Endothelial cell (in vitro differentiated cells): ENCODE measurements at places on chromosomes 5 and 9.

- no peak for DNase-seq
Measured at GRCh38 chr9:128916745-128917144, 4.0 kb upstream of the PHYHD1 start.

DNA sequence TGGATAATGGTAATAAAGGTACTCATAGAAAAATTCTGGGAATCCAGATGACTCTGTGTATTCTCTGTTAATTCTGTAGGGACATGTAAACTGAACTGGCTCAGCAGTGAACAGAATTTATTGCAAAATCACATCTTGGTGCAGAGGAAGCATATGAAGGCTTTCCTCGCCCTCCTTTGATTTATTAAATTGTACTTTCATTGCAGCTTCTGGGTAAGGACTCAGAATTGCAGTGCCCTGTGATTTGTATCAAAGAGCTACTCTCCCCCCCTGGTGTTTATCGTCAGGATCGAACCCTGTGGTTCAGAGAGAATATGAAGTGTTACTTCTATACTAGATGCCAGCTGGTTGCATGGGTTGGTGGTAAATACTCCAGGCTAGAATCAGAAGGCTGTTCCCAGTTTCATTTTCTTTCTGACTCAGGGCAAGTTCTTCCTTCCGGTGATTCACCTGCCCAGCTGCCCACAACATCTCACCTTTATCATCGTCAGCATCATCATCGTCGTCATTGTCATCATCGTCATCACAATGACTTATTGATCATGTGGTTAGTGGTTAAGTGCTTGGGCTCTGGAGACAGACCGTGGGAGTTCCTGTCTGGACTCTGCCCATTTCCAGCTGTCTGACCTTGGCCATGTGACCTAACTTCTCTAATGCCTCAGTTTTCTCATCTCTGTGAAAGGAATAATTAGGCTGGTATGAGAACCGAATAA lies 238.8 kb downstream of the ARHGAP26 start:
- no peak for DNase-seq

- DNase-seq, result no peak
Measured at GRCh38 chr5:2710910-2711309, 40.6 kb downstream of the IRX2 start.

- no peak for DNase-seq
Measured at GRCh38 chr5:177097016-177097985, 10.6 kb downstream of the FGFR4 start.

GRCh38 chr9:80509358-80509757 lies 937.6 kb downstream of the TLE4 start:
- DNase-seq, result no peak

GRCh38 chr9:27800692-27801370 lies 227.6 kb upstream of the C9orf72 start:
- DNase-seq, result no peak

DNA sequence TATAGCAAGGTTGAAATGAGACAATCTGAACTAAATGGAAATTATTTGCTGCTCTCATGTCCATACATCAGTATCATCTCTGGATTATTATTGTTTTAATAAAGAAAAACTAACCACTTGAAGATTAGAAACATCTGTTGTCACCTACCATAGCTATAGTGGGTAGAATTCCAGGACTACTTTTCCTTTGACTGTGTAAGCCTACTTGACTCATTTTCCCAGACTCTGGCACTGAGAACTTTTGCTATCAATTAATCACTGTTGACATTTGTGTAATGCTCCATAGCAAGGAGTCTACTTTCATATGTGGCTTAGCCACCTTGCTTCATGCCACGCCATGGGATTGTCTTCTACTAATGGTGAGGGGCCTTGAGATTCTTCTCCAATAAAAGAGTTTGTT lies 59.9 kb upstream of the ARRDC3 start:
- no peak for DNase-seq

- no peak for DNase-seq
Measured at GRCh38 chr5:72494623-72495124, 12.5 kb downstream of the ZNF366 start.

GRCh38 chr9:14660721-14661120 lies 32.5 kb downstream of the ZDHHC21 start:
- DNase-seq, result no peak

DNA sequence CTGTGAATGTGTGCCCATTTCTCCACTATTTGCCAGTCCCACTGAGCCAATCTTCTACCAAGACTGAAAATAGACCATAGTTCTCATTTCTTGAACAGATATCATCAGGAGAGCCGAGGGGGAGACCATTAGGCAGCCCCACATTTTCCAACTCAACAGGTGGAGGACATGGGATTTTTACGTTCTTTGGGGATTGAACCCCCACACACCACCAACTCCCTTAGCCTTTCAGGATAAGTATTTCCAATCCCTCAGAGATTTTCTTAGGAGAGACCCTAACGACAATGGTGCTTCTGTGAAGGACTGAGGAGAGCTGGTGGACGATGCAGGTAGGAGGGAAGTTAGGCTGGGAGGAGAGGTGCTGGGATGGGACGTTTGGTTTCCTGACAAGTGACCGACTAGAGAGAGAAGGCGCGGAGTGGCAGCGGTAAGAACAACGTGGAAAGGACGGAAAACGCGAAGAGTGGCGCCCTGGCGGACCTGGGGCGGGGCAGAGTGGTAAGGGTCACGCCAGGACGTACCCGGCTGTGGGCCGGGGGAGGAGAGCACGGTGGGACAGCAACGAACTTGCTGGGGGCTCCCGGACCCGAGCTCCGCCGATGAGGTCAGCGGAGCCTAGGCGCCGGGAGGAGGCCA lies 681 bp upstream of the CHSY3 start:
- DNase-seq, result no peak

DNA sequence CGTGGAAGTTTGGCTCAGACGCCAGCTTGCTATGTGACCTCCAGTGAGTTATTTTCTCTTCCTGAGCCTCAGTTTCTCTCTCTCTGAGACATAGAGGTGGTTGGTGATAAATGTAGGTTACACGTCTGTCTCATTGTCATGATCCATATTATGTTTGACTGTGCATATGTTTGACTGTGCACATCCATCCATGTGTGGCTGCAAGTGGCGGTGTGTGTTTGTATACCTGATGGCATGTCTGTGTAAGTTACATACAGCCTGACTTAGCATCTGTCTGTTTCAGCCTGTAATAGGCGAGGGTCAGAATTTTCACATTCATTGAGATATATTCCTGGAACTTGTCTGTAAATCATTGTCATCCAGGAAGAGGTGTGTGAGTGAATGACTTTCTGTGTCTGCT lies 3.3 kb downstream of the SPARC start:
- DNase-seq, result no peak

DNA sequence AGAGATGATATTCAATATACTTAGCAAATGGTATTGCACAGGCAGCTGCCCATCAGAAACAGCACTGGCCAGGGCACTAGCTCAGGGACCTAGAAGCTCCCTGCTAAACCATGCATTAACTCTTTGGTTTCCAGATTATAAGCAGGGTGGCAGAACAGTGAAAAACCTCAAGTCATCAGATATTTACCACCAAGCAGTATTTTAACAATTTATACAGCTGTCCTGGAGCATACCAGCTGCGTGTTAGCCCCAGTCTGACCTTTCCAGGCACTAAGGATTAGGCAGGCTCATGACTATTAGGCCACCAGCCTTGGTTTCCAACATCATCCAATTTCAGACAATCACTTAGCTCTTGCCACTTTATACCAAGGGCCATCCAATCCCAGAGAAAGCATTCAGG lies 326.5 kb downstream of the CAAP1 start:
- DNase-seq, result no peak

DNA sequence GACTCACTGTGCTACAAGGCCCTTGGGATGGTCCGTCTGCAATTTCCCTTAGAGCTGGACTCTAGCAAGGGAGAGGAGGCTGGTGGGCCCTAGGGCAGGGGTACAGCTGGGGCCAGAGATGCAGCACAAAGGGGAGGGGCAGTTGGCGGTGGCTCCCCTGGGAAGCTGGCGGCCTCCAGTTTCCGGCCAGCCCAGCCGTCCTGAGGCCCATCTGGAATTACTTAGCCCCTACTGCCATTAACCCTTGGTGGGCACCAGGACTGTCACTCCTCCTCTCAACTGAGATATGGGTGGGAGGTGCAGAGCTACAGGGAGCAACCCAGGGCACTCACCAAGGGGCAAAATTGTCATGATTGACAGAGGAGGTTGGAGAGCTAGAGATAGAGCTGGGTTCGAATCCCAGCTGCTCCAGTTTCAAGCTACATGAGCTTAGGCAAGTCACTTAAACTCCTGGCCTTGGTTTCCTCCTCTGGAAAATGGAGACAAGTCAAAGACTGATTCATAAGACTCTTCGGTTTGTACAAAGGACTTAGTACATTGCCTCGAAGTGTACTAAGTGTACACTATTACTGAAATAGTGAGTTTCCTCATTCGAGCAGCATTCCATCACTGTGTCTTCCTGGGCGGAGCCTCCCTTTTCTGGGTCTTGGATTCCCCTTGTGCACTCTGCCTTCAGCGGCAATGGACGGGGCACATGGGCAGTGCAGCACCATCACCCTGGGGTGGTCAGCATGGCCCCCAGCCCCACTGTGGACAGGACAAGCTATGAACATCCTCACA lies 2.7 kb upstream of the PDGFRB start:
- DNase-seq, result no peak

DNA sequence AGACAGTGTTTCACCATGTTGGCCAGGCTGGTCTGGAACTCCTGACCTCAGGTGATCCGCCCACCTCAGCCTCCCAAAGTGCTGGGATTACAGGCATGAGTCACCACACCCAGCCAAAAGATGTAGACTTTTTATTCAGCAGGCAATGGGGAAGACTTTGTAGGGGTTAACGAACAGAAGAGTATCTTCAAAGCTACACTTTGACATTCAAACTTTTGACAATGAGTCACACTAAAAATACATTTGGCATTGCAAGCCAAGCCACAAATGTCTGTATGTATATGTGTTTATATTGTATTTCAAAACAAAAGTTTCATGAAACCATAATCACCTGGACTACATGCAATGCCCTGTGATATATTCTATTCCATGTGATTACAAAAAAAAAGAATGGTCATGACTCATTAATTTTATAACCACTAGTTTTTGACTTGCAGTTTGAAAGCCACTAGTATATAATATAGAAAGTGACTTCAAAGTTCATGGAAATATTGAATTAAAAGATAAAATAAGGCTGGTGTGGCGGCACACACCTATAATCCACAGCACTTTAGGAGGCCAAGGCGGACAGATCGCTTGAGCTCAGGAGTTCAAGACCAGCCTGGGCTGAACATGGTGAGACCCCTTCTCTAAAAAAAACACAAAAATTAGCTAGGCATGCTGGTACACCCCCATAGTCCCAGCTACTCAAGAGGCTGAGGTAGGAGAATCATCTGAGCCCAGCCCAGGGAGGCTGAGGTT lies 8.3 kb downstream of the DIMT1 start:
- no peak for DNase-seq

DNA sequence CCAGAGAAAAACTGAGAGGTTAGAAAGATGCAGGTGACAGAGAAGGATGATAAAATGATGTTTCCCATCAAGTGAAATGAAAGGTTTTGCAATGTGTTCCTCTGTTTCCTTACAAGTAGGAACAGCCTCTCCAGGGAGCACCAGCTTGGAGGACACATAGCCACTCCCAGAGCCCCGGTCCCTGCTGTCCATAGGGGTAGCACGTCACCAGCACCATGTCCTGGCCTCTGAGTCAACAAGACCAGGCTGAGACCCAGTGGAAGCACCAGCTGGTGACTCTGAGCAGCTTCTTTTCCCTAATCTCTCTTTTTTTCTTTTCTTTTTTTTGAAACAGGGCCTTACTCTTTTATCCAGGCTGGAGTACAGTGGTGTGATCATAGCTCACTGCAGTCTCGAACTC lies 19.4 kb upstream of the HMCN2 start:
- no peak for DNase-seq

- no peak for DNase-seq
Measured at GRCh38 chr9:80066931-80067330, 495.2 kb downstream of the TLE4 start.
